GM23338 (cell line): ENCODE measurements at places on chromosomes 5 and 9. TPM values are rescaled to one million over a fixed set of nuclear protein-coding genes. Genes with fewer than 3 reads are reported as not detected.

Gene ITGA2
- total RNA-seq = 6.2 and 7.1 TPM in 2 replicates

Gene MAMDC2
- total RNA-seq = 13.7 and 19.6 TPM in 2 replicates

Gene ZNF879
- total RNA-seq = 3.5 and 5.6 TPM in 2 replicates

Gene CARTPT
- total RNA-seq = not detected in 2 replicates

Gene GFRA3
- 0.39 and 1.1 TPM in 2 replicates for total RNA-seq

Gene TMEM8B
- total RNA-seq = 5.5 and 7.5 TPM in 2 replicates

Gene INSL6
- total RNA-seq = not detected in 2 replicates

Gene OTP
- total RNA-seq = not detected in 2 replicates

GRCh38 chr9:97473717-97474116, 27.7 kb upstream of the TMOD1 start:
- DNase-seq = no peak

- no peak for DNase-seq
Measured at GRCh38 chr5:149433524-149434131, 54.5 kb upstream of the IL17B start.

- no peak for DNase-seq
Measured at GRCh38 chr9:79911724-79912123, 340.0 kb downstream of the TLE4 start.

DNA sequence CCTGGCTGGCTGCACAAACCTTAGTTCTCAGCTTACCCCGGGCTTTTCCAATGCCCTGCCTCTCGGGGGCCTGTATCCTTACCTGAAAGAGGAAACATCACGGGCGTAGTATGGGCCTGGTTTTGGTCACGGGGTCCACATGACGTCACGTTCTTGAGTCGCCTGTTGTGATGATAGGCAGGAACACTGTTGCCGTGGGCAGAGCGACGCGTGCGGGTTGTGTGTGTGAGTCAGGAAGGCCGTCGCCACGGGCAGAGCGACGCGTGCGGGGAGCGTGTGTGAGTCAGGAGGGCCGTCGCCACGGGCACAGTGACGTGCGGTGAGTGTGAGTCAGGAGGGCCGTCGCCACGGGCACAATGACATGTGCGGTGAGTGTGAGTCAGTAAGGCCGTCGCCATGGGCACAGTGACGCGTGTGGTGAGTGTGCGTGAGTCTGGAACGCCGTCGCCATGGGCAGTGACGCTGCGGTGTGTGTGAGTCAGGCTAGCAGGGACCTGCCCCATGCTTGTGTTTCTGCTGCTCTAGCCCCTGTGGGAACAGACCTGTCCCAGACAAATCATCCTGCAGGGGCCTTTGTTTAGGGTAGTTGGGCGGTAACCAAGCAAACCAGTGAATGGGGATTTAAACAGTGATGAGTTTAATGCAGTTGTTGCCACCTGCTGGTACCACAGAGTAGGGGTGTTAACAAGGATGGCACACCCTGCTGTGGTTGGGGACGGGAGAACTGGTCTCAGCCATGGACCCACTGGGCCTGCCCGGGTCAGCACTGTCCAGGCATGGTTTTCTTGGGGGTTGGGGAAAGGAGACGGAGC, 19.8 kb downstream of the TRIP13 start:
- peak; percentile 38 for DNase-seq

DNA sequence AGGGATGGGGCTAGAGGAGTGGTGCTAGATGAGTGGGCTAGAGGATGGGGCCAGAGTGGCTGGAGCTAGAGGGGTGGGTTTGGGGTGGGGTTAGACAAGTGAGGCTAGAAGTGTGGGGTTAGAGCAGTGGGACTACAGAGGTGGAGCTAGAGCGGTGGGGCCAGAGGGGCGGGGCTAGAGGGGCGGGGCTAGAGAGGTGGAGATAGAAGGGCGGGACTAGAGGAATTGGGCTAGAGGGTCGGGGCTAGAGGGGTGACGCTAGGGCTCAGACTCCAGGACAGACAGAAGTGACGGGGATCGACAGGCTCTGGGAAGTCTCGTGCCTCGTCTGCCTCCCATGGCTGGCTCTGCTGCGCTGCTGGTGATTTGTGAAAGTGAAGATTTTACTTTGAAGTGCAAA, 31.0 kb upstream of the TENT4A start:
- peak; percentile 41 for DNase-seq

GRCh38 chr5:58153255-58153654, 306.6 kb downstream of the PLK2 start:
- DNase-seq = no peak

GRCh38 chr9:29822458-29822857, 2249.2 kb upstream of the C9orf72 start:
- no peak for DNase-seq

- DNase-seq = no peak
Measured at GRCh38 chr5:60738461-60738860, 38.5 kb upstream of the DEPDC1B start.

DNA sequence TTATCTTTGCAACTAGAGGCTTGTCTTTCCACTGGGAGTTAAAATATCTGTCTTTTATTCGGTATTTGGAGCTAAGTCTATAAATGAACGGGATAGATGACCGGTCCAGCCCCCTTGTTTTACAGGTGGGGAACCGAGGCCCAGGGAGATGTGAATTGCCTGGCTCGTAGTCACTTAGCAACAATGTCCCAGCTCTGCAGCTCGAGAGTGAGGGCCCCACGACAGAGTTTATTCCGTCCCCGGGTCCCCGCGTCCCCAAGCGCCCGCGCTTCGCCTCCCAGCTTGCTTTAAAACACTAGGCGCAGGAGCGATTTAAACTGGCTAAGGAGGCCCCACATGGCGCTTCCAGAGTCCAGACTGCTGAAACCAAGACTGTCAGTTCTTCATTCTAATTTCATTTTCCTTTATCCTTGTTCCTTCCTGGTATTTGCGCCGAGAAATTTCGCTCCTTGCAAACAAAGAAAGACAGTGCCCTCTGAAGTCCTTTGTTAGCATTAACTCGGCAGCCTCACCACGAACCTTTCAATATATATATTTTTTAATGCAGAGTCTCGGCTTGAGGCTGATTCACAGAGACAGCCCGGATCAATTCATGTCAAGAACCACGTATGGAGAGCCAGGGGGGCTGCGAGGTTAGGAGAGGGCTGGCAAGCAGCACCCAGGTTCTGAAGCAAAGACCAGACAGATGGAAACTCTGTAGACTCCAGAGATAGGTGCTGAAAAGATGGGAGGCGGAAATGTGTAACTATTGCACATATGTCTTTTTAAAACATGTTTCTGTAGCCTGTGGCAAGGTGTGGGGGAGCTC, 1.4 kb upstream of the ENC1 start:
- DNase-seq = peak; percentile 45

DNA sequence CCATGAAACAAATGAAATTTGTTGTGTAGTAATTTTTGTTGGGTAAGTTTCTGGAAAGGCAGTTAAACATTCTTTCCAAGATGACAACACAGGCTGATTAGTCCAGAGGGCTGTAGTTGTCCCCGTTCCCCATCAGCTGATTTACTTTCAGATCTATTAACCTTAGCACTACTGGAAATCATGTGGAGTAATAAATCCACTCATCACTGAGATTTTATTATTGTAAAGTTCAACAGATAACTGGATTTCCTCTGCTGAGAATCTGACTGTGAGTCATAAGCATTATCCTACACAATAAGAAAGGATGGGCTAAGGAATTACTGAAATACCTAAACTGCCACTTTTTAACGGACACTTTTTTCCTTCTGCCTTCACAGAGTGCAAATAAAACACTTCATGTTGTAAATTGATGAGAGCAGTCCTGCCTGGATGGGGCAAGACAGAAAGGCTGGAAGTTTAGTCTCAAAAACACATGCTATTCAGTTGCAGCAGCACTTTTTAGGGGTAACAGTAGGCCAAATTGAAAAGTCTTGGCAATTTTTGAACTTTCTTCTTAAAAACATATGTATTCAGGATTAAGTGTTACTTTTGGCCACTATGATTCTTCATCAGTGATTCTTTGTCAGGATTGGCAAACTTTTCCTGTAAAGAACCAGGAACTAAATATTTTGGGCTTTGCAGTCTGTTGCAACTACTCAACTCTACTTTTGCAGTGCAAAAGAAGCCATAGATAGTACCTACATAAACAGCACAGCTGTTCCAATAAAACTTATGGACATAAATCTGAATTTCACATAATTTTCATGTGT, 7.0 kb downstream of the STOM start:
- DNase-seq = no peak

DNA sequence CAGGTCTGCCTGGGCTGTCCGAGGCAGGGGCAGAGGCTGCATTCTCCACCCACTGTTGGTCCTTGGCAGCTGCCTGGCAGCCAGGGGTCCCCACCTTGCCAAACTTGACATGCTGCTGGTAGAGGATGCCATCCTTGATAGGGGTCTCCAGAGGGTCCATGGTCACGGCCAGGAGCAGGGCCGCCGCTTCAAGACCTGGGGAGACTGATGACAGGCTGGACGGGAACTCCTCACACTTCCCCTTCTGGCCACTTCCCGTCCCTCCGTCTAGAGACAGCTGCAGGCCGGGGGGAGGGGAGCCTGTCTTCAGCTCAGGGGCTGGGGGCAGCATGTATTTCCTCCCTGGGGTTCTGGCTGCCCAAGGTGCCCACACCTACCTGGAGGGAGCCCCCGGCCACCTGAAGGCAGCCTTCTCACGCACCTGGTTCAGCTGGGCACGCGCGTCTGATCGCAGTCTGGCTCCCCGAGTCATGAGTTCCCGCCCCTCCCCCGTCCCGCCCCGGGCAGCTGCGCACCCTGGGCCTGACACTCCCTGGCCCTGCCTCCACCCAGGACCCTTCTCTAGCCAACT, at the start of gene DOK3:
DOK3 (minus strand) TSS at position 446 of the 571 bp plus-strand sequence; CDS start at position 160, 286 bp downstream.
- peak; percentile 60 for DNase-seq

- DNase-seq = no peak
Measured at GRCh38 chr9:131045300-131046092, 36.5 kb downstream of the LAMC3 start.

GRCh38 chr5:91211997-91212713, 171.0 kb downstream of the ARRDC3 start:
- no peak for DNase-seq

DNA sequence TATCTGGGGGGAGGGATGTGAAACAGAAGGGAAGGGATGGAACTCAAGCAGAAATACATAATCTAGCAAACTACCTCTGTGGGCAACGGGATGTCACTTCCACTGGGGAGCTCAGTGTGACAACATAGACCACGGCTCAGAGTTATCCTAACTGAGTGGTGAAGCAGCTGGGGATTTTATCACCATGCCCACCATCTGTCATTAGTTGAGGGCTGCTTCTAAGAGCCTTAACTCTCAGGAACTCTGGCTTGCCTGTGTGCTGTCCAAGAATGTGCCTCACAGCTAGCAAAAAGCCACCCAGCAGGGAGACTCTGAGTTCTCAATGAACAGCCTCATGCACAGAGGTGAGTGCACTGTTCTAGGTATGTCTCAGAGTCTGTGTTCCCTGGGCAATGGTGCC, 90.6 kb upstream of the CXCL14 start:
- DNase-seq = no peak

- DNase-seq = peak; percentile 28
Measured at GRCh38 chr5:149735066-149735465, 5.0 kb downstream of the PPARGC1B start.

DNA sequence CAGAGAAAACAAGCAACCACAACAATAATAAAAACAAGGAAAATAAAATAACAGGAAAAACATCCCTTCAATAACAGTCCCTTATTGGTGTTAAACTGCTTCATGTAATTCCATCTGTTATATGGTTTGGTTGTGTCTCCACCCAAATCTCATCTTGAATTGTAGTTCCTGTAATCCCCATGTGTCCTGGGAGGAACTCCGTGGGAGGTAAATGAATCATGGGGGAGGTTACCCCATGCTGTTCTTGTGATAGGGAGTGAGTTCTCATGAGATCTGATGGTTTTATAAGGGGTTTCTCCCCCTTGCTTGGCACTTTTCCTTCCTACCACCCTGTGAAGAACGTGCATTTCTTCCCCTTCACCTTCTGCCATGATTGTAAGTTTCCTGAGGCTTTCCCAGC, 369.8 kb downstream of the TMEM232 start:
- no peak for DNase-seq

GRCh38 chr9:70829591-70830265, 291.7 kb downstream of the TRPM3 start:
- no peak for DNase-seq

DNA sequence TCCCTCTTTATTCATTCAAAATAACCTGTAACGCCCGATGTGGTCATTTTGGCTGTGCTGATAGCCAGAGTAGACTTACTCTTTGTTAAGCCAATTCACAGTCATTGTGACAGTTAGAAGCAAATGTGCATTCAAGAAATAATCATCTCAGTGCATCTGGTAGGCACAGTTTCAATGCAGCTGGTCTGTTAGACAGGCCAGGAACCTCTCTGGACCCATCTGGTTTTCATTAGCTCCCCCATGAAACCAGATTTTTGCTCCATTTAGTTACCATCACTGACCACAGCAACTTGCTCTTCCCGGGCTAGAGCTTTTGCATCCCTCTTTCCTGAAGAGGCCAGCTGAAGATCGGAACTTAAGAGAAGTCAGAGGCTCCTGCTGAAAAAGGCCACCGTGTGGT, 284.2 kb downstream of the NSG2 start:
- DNase-seq = no peak
